ENCODE measurements at places on chromosomes 2 and 18.

DNA sequence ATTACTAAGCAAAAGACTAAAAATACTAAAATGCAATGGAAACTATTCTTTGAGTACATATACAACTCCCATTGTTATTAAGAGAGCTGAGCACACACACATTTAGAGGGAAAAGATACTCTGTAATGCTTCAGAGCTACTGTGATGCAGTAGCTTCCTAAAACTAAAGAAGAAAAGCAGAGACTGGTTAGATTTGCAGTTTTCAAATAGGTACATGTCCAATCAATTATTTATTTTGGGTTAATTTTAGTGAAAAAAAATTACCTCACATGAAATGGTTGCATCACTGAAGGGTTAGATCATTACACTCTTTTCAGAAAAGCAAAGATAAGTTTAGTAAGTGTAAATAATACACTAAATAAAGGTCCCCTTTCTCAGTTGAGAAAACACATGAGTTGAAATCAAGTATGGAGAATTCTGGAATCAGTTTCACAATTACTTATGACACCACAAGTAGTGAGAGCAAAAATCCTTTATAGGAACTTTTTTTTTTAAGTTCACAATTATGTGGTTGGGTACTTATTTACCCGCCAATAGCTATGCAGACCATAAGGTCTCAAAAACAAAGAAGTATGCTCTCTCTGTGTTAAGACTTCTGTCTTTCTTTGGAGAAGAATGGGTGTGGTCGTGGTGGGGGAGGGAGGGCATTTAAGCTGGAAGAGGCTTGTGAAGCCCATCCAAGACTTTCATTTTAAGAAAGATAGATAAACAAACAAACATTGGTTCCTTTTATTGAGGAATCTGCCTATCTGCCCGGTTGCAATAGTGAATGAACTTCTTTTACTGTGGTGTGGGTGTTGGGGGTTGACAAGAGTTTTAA is 25.3 kb upstream of the SERTAD2 start:
- DNase-seq = no peak

GRCh38 chr18:38571651-38572050 is 1006.1 kb upstream of the CELF4 start:
- DNase-seq = no peak

DNA sequence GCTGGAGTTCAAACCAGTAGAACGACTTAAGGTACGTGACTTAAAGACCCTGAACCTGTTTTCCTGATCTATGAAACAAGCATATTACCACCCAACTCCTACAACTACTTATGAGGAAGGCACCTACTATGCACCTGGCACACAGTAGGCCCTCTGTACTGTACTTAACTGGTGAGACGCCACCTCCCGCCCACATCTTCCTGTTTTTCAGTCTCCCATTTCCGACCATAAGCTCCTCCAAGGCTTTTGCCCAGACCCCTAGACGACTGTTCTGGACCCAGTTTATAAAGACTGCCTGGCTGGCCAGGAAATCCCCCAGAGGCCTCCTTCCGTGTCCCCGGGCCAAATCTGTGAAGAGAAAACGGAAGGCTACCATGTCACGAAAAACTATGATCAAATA is 1.5 kb downstream of the GALNT14 start:
- peak; percentile 10 for DNase-seq

- no peak for DNase-seq
Measured at GRCh38 chr18:2855560-2856350, 8.9 kb downstream of the EMILIN2 start.

GRCh38 chr2:217294211-217294610 is 434.3 kb upstream of the TNP1 start:
- no peak for DNase-seq

DNA sequence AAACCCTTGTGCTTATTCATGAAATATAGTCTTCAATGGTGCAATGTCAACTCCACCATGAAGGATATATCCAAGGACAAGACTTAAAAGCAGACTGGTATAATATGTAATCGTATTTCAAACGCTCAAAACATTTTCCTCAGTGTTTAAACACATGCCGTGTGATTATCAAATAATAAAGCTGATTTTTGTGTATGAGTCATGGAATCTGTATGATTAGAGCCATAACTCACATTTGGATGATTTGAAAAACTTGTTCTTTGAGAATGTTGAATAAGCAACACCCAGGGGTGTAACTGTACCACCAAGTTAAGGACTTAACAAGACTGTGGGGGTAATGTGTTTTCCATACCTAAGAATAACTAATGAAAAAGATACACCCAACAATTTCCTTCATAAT is 215.3 kb downstream of the STK39 start:
- DNase-seq = no peak

DNA sequence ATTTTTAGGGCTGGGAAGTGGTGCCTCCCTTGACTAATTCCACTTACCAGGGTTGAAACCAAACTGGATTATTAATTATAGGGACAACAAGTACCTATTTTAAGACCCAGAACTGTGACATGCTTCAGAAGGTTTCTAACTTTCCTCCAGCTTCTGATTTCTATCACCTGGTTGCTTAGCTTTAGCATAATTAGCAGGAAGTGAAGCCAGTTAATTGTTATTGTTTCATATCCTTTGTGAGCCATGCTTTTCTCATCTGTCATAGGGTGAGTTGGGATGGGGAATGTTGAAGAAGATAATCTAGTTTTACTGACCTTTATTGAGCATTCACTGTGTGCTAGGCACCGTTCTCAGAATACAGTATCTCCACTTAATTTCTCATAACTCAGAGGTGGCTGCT is 3.2 kb downstream of the YPEL5 start:
- no peak for DNase-seq

DNA sequence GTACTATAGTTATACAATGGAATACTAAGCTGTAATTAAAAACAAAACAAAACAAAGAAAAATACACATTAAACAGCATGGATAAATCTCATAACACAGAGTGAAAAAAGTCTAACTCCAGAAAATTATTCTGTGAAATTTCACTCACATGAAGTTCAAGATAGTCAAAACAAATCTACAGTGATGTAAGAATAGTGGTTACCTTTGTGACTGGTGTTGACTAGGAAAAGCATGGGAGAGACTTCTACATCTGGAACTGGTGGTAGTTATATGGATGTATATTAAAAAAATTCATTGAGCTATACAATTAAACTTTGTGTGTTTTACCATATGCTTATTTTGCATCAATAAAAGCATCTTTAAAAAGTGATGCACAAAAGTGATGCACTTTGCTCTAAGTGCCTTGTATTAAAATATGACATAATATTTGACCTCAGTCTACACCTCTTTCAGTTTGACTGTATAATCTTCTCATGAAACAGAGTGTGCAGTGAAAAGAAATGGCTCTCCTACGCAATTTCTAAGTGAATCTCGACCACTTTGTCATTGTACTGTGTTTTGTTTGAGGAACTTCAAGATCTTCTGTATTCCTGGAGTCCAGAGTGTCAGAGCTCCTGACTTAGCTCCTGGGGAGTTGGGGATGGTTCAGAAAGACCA is 28.0 kb downstream of the STAT4 start:
- DNase-seq = no peak

GRCh38 chr18:30987467-30988241 is 54.9 kb downstream of the DSC3 start:
- no peak for DNase-seq

- DNase-seq = no peak
Measured at GRCh38 chr2:29014331-29014730, 33.2 kb downstream of the TOGARAM2 start.

GRCh38 chr2:66269166-66269565 is 165.8 kb upstream of the MEIS1 start:
- no peak for DNase-seq

GRCh38 chr18:2932247-2933181 is 80.4 kb downstream of the LPIN2 start:
- no peak for DNase-seq

DNA sequence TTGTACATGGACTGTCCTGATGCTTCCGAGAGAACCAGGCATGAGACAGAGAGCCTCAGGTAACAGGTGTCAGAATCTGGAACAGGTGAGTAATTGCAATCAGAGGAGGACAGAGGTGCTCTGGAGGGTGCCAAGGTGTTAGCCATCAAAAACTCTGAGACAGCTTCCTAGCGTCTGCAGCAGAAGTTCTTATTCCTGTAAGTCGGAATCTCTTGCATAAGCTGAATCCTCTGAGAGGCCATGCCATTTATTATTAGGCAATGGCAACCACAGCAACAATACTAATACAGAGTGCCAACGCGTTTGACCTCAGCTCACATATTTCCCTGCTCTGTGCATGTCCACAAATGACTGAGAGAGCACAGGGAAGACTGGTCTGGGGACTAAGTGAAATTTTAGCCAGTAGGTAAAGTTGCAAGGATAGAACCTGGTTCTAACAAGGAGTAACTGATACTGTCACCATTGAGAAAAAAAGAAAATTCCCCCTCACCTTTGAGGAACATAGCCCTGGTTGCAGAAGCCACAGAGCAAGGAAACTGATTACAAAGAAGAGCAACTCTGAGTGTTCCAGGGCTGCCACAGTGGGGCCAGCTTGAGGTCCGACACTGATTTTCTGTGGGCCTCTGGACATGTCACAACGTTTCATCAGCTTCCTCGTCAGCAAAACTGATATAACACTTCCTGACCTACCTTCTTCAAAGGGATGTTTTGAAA is 55.1 kb upstream of the ACSL3 start:
- peak; percentile 51 for DNase-seq

- no peak for DNase-seq
Measured at GRCh38 chr2:216692636-216693413, 2.5 kb downstream of the IGFBP5 start.

- DNase-seq = no peak
Measured at GRCh38 chr2:45851576-45852304, 200.3 kb downstream of the PRKCE start.

DNA sequence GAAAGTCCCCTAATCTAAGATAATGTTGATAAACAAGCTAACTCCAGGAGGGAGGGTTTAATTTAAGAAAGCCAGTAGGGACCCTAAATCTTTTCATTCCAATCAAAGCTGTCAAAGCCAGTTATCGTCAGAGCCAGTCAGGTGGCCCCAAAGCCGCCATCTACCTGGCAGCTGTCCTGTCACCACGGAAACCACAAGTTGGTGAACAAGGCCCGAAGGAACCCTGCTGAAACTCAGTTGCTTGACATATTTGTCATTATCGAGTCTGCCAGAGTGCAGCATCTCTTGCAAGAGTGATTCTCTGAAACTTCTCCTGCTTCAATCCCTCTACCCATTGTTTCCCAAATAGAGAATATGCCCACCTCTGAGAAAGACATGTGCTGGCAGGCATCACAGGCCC is 30.8 kb upstream of the POLE4 start:
- DNase-seq = no peak

DNA sequence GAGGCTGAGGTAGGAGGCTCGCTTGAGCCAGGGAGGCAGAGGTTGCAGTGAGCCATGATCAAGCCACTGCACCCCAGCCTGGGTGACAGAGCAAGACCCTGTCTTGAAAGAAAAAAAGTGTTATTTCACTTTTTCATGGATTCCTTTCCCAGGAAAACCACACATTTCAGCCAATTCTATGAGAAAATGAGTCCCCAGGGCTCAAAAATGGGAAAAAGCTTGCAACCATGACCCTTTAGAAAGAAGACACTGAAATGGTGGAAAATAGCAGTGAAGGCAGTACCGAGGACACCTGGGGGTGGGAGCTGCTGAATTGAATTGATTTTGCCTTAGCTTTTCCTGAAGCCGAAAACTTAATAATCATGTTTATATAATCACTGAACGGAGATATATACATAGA is 284.2 kb upstream of the HDAC4 start:
- no peak for DNase-seq

DNA sequence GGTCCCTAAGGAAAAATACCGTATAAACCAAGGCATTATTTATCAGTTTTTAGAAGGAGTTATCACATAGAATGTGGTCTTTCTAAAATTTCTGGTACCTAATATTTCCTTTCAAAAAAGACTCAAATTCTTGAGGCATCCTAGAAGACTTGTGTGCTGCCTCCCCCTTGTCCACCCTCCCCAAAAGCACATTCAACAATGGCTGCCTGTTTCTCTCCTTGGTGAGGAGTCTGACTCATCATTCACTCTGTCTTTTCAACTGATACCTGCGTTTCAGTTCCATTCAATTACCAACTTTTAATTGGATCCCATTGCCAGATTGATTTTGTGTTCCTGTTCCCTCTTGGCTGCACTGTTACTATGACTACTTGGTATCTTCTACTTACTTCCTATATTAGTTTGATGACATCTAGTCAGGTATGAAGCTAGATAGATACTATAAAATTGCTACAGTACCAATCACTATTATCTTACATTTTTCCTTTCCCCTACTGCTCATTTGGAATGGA is 72.9 kb downstream of the XRCC5 start:
- DNase-seq = no peak

- peak; percentile 71 for DNase-seq
Measured at GRCh38 chr18:31246460-31246859, 71.5 kb upstream of the DSG1 start.

DNA sequence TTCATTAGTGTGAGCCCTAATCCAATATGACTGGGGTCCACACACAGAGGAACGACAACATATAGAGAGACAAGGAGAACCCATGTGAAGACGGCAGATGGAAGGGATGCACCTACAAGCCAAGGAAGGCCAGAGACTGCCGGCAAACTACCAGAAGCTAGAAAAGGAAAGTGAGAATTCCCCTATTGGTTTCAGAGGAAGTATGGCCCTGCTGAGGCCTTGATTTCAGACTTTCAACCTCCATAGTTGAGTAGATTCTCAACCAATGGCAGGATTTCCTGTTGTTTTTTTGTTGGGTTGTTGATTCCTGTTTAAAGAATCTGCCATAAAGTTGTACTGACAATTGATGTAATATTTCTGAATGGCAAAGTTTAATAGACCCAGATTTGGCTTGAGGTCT is 241.5 kb downstream of the SATB2 start:
- no peak for DNase-seq

DNA sequence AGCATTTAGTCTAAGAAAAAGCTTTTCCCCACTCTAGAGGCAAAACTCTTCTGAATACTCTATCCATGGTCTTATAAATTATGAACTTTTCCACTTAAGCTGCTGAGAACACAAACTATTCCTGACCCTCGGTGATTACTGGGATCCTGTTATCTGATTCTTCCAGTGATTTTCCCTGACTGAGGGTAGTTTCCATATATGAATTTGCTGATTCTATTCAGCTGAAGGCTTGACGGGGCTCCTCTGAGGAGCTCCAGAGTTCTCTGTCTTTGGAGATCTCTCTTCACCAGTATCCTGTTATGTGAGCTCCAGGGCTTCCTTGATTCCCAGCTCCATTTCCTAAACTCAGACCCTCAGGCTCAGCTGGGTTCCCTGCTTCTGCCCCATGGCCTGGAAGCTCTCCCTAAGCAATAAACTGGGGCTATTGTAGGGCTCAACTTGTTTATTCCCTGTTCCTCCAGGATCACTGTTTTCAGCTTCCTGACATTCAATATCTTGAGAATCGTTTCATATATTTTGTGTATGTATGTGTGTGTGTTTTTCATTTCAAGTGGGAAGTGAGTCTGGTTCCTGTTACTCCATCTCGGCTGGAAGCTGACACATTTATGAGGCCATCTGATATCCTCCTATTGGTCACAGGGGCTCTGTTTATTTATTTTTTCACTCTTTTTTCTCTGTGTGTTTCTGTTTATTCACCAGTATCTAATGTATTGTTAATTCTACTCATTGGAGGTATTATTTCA is 78.2 kb downstream of the ARHGAP28 start:
- DNase-seq = no peak

Data from HL-60 (cell line).